ENCODE measurements at places on chromosomes 1 and 21.

- DNase-seq = no peak
Observed at GRCh38 chr1:6065093-6065858, 19.6 kb downstream of the KCNAB2 start.

- no peak for DNase-seq
Observed at GRCh38 chr1:185938396-185938795, 204.2 kb downstream of the HMCN1 start.

DNA sequence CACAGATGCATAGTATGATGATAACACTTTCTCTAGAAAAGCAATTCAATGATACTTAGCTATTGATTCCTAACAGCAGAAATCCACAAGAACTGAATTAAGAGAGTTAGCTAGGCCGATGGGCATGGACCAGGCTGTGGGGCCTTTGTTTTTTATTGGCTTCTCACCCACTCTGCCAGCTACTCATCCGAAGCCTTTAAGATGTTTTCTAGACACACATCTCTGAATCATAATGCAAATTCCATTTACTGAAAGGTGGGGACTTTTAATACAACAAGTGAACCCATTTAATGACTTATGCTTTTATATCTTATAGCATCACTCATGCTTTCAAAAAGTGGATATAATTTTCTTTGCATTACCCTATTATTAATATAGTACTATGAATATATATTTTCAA is 170.2 kb downstream of the RUNX1 start:
- no peak for DNase-seq

DNA sequence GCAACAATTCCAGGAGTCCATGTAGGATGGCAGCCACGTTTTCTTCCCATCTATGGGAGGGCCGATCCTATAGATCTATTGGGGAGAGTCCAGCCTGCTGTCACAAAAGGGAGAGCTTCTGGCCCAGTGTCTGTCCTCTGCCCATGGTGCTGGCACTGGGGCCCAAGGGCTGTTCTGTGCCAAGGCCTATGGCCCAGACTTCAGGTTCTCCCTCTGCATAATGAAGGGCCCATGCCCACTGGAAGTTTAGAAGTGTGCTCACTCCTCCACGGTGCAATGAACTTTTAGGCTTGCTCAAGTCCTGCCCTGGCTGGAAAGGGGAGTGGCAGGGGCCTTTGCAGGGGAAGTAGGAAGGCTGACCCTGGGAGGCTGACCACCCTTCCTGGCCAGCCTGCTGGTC is 44.1 kb upstream of the ATP2B4 start:
- DNase-seq = no peak

DNA sequence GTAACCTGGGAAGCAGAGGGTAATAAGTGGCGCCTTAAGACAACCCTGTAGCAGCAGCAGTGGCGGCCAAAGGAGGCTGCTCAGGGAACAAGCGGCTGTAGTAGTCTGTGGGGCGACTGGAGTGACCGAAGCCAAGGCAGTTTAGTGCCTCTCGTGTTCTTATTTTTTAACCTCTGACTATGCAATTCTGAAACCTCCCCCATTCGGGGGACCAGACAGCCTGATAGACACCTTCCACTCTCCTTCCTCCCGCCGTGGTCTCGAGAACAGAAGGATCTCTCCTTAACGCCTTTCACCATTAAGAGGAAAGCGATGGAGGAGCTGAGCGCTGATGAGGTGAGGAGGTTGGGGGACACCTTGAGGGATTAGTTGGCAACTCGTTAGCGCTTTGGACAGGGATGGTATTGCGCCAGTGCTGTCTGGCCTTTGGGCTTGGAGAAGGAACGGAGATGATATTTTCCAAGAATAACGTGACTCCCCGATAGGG is 644 bp downstream of the UBE4B start:
- no peak for DNase-seq

- DNase-seq = no peak
Observed at GRCh38 chr1:32361308-32361673, 994 bp downstream of the FAM229A start.

DNA sequence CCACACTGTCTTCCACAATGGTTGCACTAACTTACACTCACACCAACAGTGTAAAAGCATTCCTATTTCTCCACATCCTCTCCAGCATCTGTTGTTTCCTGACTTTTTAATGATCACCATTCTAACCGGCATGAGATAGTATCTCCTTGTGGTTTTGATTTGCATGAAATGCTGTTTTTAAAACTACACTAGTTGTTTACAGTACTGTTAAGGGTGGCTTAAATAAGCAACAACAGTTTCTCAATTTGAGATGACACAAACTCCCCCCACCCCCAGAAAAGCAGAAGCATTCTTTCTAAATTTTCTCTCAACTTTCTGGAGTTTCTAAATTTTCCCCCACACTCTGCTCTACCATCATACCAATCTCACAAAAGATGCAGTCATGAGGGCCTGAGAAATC is 7.1 kb upstream of the SLAMF7 start:
- DNase-seq = no peak

DNA sequence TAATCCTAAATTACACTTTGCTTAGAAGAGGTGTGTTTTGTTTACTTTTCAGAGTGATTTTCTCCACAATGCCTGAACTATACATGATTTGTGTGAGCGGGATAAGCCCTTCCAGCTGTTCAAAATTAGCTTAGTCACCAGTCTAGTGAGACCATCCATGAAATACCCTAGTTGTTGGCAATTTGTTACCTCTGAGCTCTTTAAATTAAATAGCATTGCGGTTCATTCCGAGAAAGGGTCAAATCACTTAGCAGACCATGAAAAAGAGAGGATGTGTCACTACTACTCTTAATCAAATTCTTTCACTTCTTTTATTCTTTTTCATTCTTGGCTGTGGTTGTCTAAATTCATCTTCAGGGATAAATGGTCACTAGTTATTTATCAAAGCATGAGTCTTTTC is 11.9 kb upstream of the VAV3 start:
- DNase-seq = no peak

- no peak for DNase-seq
Observed at GRCh38 chr21:45935628-45936027, 45.9 kb upstream of the COL6A1 start.

DNA sequence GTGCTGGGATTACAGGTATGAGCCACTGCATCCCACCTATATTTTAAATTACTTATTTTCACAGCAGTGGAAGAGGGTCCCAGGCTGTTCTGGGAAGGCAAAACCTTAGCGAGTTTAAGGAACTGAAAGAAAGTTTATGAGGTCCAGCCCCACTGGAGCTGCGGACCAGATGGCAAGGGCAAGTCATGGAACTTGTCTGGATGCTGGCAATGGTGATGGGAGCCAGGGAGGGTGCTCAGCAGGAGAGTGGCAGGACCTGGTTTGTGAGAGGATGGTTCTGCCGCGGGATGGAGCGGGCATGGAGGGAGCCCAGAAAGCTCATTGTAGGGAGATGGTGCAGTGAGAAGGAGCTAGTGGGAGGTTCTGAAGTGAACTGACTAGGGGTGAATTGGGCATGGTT is 50.6 kb upstream of the SLC45A1 start:
- DNase-seq = no peak

- no peak for DNase-seq
Observed at GRCh38 chr1:186892936-186893335, 64.2 kb downstream of the PLA2G4A start.

- DNase-seq = no peak
Observed at GRCh38 chr21:41653954-41654491, 112.8 kb downstream of the RIPK4 start.

DNA sequence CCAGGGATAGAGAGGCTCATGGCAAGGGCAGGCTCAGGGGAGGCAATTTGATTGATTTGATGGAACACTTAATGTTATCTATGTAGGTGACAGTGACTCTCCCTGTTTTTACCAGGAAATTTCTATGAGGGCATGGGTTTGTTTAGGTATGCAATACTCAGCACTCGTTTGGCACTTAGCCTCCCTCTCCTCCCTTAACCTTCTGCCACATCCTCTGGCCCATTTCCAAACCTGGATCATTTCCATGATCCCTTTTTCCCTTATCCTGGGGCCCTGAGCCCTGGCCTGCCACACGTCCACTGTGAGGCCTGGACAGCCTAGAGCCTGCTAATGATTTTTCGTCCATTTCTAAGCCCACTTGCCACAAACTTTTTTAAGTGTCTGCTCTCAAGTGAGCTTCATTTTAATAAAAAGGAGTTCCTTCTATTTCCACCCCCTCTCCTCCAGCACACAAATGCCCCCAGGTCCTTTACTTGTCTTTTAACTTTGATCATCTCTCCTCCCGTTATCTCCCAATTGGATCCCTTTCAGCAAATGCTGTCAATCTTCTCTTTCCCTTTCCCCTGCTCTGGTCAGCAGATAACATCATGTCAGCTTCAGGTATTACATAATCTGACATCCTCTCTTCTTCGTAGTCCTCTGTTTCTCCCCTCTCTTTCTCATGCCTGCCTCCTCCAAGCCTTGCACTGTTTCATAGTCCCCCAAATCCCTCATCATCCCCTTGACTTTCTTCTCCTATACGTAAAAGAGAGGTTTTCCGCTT is 37.8 kb upstream of the GADD45A start:
- DNase-seq = no peak

- DNase-seq = no peak
Observed at GRCh38 chr1:69082312-69082711, 485.4 kb upstream of the LRRC7 start.

Measured in NCI-H1417 treated with DMSO at 0.1 percent for 48 hours (cell line).